Fibroblast of skin of right biceps (primary cell): ENCODE measurements at places on chromosomes 12 and 14.

DNA sequence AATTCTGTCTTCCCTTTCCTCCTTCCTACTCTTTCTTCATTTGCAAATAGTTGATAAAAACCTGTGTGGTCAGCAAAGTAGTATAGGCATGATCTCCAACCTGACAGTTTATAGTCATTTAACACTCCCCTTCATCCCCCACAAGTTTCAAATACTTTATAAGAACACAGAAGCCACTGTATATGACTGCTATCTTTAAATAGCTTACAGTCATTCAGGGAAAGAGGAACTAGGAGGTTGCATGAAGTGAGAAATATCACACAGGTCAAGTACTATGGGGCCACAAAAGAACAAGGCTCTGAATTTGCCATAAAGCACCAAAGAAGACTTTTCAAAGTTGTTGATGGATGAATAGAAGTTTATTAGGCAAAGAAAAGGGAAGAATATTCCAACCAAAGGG lies 431.3 kb downstream of the NPAS3 start:
- DNase-seq: no peak

DNA sequence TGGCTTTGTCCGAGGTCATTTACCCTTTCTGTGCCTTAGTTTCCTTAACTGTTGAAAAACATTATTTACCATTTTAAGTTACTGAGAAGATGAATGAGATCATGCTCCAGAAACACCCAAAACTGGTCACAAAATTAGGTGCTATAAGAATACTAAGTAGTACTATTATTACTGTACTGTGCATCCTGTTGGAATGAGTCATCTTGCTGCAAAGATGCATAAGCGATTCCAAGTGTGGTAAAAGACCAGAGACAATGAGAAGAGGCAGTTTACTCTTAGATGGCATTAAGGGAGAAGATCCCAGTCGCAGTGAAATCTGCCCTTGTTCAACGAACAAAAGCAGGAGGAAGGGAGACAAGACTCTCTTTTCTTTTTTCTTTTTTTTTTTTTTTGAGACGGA lies 4.2 kb upstream of the PLEKHA5 start:
- DNase-seq: peak; percentile 56

DNA sequence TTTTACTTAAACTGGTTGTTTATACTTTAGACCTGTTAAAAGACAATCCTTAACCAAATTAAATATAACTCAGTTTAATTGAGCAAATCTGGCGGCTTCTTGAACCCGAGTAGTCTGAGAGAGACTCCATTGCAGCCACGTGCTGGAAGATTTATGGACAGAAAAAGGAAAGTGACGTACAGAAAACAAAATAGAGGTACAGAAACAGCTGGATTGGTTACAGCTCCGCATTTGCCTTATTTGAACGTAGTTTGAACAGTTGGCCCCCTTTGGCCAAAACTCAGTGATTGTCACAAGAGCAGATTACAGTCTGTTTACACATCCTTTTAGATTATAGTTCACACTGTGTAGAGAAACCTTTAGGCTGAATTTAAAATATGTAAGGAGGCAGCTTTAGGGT lies 155.9 kb downstream of the RAD51B start:
- no peak for DNase-seq

DNA sequence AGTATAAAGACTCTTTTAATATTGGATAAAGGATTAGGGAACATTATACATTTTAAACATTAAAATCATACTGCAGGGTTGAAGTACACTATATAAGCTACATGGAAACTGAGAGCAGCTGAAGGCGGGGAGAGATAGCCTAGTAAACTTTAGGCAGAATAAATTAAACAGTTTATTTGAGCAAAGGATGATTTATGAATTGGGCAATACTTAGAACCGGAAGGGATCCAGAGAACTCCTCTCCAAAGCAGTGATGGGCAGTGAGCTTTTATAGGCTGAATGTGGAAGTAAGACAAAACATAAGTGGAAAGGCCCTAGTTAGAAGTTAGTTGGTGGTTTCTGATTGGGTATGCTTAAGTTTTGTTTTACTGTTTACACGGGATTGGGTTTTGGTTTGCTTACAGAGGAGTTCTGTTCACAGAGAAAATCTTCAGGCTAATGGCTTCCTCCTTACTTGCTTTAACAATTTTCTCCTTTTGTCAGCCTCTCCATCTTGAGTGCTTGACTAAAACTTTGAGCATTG lies 18.9 kb downstream of the LEMD3 start:
- no peak for DNase-seq

GRCh38 chr12:90102957-90103652 lies 394.5 kb upstream of the ATP2B1 start:
- DNase-seq: peak; percentile 28

GRCh38 chr14:104669697-104670096 lies 19.7 kb upstream of the INF2 start:
- no peak for DNase-seq

- peak; percentile 84 for DNase-seq
These were observed 130.5 kb downstream of the ACSS3 start for GRCh38 chr12:81208187-81208911.

DNA sequence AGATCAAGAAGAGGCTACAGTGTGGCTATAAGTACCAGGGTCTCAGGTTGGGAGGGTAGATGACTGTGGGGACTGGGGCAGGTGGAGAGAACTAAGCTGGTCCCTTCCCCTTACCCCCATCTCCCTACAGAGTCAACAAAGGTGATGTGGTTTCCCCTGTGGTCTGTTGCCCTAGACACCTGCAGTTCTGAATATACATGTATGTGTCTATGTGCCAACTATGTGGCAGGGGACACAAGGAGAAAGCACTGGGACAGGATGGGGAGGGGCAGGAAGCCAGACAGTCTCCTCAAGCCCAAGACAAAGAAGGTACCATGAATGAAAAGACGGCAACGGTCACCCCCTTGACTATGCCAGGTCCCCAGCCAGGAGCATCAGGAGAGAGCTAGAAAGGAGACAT lies 4.5 kb upstream of the HDAC7 start:
- no peak for DNase-seq

DNA sequence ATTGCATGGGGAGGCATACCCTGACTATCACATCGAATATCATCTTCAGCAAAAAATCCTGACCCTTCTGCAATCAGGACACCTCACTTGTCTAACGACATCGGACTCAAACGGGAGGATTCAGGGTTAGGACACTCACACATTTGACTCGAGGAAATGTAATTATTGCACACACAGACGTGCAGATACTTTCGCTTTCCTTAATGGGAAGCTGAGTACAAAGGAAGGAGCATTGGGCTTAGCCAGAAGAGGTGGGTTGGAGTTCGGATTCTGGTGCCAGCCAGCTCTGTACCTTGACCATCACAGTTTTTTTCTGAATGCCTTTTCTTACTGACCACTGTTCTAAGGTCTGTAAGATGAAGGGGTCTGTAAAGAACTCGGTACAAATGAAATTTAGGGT lies 260.4 kb downstream of the GALC start:
- DNase-seq: no peak

DNA sequence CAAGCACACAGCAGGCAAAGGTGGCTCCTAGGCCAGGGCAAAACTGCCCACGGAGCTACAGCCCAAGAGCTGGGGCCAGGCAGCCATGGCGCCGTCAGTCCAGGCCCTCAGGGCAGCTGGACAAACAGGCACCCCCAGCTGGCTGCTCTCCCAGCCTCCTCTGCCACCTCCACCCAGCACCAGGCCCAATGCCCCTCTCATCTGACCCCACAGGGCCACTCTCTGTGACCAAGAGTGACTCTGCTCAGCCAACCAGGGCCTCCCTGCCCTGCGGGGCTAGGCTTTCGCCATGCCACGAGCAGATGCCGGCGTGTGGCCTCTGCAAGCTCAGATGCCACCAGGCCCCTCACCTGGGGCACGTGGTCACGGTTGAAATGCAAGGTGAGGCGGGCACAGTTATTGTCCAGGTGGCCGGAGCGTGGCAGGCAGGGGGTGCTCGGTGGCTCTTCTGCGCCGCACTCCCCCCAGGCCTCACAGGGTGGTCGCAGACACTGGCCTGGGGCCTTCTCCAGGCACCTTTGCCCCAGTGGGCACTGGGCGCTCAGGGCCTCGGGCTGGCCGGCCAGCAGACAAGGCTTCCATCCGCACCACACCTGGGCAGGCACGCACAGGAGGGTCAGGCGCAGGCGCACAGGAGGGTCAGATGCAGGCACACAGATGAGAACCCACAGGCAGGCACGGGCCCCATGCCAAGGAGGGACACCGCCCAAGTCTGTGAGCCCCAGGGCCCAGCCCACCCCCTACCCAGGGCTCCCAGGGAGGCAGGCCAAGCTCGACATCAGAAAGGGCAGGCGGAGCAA lies 23.0 kb downstream of the JAG2 start:
- DNase-seq: no peak

- DNase-seq: no peak
These were observed 13.9 kb downstream of the KRT7 start for GRCh38 chr12:52246720-52247621.

GRCh38 chr12:332581-333205 lies 56.4 kb downstream of the KDM5A start:
- no peak for DNase-seq

- no peak for DNase-seq
These were observed 317.7 kb downstream of the AACS start for GRCh38 chr12:125382926-125383325.

DNA sequence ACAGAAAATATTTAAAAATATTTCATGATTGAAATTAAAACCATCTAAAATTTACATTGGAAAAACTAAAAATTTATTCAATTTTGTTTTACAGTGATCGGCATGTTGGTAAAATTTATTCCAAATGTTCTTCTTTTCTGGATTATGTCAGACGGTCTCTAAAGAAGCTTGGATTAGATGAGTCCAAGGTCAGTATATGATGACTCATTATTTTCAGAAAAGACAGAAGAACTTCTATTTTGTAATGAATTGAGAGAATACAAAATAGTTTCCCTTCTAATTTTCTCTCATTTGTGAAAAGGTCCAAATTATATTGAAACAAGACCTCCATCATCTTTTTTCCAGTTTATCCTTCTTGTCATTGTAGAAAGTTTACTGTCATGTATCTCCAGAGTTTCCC lies 98.3 kb downstream of the METTL25 start:
- no peak for DNase-seq

DNA sequence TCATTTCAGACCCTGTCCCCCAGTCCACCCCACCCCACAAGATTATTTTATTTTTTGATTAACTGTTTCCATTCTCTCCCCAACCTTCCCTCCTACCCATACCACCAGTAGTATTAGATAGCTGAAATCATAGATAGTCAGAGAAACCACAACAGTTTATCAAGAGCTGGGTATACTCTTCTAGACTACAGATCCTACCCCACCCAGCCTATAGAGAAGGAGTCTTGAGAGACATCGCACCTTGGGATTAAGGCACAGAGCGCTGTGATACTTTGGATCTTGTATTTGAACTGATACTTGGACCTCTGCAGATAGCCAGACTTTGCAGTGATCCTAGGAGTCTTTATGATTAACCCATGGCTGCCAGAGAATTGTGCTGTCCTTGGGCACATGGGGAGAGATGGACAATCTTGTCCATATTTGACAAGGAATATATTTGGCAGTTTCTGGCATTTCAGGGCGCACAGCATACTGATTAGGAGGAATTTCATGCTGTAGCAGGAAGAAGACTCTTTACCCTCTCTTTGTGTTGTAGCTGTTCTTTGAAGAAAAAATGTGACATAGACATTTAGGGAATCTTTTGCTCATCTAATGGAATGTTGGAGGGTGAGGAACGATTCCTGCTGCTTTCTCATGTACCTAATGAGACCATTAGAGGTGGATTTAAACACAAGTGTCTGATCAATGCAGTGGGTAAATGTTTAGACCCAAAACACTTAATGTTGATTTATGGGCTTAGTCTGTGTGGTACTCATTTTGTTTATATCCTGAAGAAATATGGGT lies 982 bp downstream of the RBMS2 start:
- peak; percentile 59 for DNase-seq

GRCh38 chr12:19074700-19075099 lies 54.8 kb upstream of the PLEKHA5 start:
- peak; percentile 41 for DNase-seq

DNA sequence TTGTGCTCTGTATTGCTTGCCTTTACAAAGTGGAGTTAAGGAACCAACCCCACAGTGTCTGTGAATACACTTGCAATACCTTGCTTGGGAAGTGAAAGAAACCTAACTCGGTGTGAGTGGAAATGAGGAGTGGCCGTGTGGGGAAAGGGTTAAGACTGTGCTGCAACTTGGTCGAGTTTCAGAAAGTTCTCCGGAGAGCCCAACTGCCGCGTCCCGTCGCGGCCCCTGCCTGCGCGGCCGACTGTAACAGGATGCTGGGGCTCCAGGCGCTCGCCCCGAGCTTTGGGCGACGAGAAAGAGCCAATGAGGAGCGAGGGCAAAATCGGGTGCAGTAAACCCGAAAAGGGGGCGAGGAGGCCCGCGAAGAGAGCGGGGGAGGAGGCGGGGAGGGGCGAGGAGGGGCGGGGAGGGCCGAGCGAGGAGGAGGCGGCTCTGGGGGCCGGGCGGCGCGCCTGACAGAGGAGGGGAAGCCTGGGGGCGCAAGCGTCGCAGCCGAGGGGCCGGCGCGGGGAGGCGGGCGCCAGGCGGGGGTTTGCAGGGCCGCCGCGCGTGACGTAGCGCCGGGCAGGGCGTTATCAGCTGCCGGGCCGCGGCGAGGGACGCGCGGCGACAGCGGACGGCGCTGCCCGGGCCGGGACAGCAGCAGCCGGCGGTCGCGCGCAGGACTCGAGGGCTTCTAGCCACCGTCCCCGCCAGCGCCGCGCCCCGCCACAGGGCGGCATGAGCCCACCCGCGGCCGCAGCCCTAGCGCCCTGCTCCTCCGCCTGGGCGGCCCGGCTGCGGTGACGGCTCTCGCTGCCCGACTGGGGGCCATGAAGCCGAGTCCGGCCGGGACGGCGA lies at the start of gene DACT1:
Gene DACT1, plus strand, starts transcription at position 572 of the 840 bp plus-strand sequence. Its CDS starts 241 bp downstream, at position 813.
- peak; percentile 92 for DNase-seq

DNA sequence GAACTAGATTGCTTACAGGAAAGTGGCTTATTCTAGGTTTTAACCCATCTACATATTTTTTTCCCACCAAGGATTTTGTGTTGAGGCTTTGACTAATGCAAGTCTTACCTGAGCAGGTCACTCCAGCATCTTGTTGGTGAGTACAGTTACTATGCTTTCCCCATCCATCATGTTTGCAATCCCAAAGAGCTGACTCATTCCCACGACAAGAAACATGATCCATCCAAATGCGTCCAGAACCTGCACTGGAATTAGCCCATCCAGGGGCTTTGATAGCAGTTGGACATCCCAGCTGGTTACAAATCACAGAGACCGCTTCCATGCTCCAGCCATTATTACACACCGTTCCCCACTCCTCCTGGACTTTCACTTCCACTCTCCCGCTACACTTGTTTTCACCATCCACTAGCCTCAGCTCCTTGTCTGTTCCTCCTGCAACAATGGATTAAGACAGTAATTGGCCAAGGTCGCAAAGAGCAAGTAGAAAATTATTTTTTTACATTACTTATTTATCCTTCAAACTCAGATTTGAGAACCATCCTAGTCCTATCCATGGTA lies 2.5 kb downstream of the CD163 start:
- peak; percentile 75 for DNase-seq

GRCh38 chr14:29681316-29681715 lies 246.3 kb downstream of the PRKD1 start:
- DNase-seq: peak; percentile 26
